ENCODE measurements at places on chromosomes 3 and 15. TPM values are rescaled to one million over a fixed set of nuclear protein-coding genes. Genes with fewer than 3 reads are reported as not detected.

The TRH gene
- total RNA-seq = 14.0 TPM

The ALDH1A2 gene
- total RNA-seq = 53.7 TPM

The USP13 gene
- total RNA-seq = 17.2 TPM

The APPL1 gene
- total RNA-seq = 84.4 TPM

The GP5 gene
- total RNA-seq = 1.1 TPM

The COL6A5 gene
- 0.16 TPM for total RNA-seq

The FRMD4B gene
- total RNA-seq = 60.3 TPM

The HES1 gene
- 211 TPM for total RNA-seq

The CADPS gene
- 418 TPM for total RNA-seq

The CADM2 gene
- 137 TPM for total RNA-seq

The POLQ gene
- 5.6 TPM for total RNA-seq

The EDEM1 gene
- 25.0 TPM for total RNA-seq

The GTF2A2 gene
- 28.6 TPM for total RNA-seq

The IGF2BP2 gene
- 84.2 TPM for total RNA-seq

The BOC gene
- 104 TPM for total RNA-seq

The GOLGA8Q gene
- 5.9 TPM for total RNA-seq

The ATP10A gene
- 5.9 TPM for total RNA-seq

The DNAH12 gene
- 0.71 TPM for total RNA-seq

The CYP1A1 gene
- total RNA-seq = 0.55 TPM

The CHRNA5 gene
- 3.6 TPM for total RNA-seq

The TGM4 gene
- not detected for total RNA-seq

The ATP13A5 gene
- 0.22 TPM for total RNA-seq

All from camera-type eye (tissue), 1 donor.